Spinal cord (tissue), 10 donors: ENCODE measurements at places on chromosomes 1 and 21. TPM values are rescaled to one million over a fixed set of nuclear protein-coding genes. Genes with fewer than 3 reads are reported as not detected.

Gene MRPL39
- 29.6 TPM for polyA plus RNA-seq

Gene C1orf185
- not detected for polyA plus RNA-seq

Gene C1orf210
- polyA plus RNA-seq, result 0.18 TPM

Gene CRYAA
- not detected for polyA plus RNA-seq

Gene ANKRD35
- polyA plus RNA-seq, result 8.2 TPM

Gene ZNF691
- 13.2 TPM for polyA plus RNA-seq

Gene VANGL2
- polyA plus RNA-seq, result 65.0 TPM

Gene TCHHL1
- not detected for polyA plus RNA-seq

Gene KRTAP20-3
- not detected for polyA plus RNA-seq

Gene CLDN17
- not detected for polyA plus RNA-seq

Gene PDE4B
- polyA plus RNA-seq, result 96.4 TPM

Gene KCNK1
- polyA plus RNA-seq, result 13.2 TPM

Gene GART
- polyA plus RNA-seq, result 70.4 TPM
